MG63 (cell line): ENCODE measurements at places on chromosomes 2 and 18. TPM values are rescaled to one million over a fixed set of nuclear protein-coding genes. Genes with fewer than 3 reads are reported as not detected.

GRCh38 chr2:230901006-230901405, 24.0 kb downstream of the GPR55 start:
- DNase-seq: no peak

DNA sequence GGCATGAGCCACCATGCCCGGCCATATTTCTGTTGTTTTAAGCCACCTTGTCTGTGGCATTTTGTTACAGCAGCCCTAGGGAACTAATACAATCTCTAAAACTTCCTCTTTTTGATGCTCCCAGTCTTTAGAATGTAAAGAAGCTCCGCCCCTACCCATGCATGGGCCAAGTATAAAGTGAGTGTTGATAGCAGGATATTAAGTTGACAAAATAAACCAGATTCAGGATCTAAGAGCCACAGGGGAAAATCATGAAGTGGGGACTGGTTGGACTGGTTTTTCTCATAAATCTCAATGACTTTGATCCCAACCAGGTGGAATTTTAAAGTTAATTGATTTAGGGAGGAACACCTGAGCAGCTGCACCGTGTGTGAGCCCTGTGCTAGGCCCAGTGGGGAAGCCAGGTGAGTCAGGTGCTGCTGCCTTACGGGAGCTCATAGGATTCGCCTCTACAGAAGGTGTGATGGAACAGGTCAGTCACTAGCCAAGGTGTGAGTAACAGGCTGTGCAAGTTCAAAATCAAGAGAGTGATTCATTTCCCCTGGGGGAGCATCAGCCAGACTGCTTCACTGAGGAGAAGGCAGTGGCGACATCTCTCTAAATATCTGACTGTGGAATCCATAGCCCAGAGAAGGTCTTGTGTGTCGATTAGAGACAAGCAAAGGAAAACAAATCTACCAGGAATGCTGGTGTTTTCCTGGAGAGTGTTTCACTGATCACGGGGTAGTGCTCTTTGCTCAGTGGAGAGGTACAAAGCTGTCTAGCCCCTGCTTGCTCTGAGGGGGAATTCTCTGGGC, 63.0 kb upstream of the MSH2 start:
- DNase-seq: peak; percentile 52

DNA sequence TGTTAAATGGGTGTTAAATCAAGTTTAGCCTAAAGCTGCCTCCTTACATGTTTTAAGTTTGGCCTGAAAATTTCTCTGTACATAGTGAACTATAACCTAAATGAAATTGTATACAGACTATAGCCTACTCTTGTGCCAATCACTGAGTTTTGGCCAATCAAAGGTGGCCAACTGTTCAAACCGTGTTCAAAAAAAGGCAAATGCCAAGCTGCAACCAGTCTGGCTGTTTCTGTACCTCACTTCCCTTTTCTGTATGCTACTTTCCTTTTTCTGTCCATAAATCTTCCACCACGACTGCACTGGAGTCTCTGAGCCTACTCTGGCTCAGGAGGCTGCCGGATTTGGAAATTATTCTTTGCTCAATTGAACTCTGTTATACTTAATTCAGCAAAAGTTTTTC, 121.0 kb downstream of the SPOPL start:
- no peak for DNase-seq

DNA sequence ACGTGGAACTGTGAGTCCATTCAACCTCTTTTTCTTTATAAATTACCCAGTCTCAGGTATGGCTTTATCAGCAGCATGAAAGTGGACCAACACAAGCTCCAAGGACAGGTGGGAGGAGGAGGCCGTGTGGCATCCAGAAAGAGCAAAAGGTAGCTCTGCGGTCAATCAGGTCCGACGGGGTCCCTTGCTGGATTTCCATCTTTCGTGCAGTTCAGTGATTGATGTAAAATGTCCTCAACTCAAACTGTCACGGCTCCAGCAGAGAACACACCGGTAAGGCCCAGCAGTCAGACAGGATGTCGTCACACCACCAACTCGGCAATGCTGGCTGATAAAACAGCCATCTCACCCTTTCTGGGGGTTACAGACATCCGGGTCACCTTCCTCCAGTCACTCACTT, 123.3 kb downstream of the PXDN start:
- DNase-seq: no peak

The C1GALT1C1L gene
- total RNA-seq: not detected in 2 replicates
